ENCODE measurements at places on chromosomes 13 and 19.

DNA sequence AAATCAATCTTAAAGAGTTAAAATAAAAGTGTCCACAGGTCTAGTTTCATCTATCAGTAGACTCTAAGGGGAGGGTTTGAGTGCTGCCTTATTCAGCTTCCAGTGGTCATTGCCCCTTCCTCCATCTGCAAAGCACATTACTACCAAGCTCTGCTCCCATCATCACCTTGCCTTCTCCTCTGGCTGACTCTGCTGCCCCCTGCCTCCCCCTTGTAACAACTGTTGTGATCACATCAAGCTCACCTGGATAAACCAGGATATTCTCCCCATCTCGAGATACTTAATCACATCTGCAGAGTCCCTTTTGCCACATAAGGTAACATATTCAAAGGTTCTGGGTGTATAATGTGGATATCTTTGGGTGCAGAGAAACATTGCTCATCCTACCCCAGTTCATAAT lies 43.3 kb upstream of the GPC6 start:
- DNase-seq = no peak

- no peak for DNase-seq
These were observed at the start of gene TMIGD2 for GRCh38 chr19:4302243-4302640. TMIGD2 (minus strand) TSS chr19:4302389; CDS start chr19:4302385, 4 bp downstream.

- DNase-seq = no peak
These were observed 380.9 kb upstream of the HTR2A start for GRCh38 chr13:47277774-47278173.

DNA sequence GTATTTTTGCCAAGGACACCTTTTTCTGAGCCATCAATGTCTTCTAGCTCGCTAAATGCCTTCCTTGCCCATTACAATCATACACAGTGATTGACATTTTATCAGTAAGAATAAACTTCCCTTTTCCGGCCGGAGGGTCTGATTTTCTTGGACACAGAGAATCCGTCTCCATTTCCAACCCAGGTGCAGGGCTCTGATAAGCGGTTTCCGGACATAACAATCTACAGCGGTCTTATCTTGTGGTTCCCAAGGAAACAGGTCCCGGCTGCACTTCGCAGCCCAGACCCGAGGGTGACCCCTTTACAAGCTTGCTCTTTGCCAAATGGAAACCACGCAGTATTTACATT lies 5.1 kb upstream of the ZNF77 start:
- no peak for DNase-seq

GRCh38 chr13:49669735-49670309 lies 21.5 kb downstream of the EBPL start:
- peak; percentile 81 for DNase-seq

GRCh38 chr13:106744516-106744915 lies 176.6 kb upstream of the ARGLU1 start:
- DNase-seq = no peak

- DNase-seq = no peak
These were observed 14.0 kb downstream of the KLK4 start for GRCh38 chr19:50897191-50897607.

Data from hepatic stellate cell (primary cell).